ENCODE measurements at places on chromosomes 5 and 9.

DNA sequence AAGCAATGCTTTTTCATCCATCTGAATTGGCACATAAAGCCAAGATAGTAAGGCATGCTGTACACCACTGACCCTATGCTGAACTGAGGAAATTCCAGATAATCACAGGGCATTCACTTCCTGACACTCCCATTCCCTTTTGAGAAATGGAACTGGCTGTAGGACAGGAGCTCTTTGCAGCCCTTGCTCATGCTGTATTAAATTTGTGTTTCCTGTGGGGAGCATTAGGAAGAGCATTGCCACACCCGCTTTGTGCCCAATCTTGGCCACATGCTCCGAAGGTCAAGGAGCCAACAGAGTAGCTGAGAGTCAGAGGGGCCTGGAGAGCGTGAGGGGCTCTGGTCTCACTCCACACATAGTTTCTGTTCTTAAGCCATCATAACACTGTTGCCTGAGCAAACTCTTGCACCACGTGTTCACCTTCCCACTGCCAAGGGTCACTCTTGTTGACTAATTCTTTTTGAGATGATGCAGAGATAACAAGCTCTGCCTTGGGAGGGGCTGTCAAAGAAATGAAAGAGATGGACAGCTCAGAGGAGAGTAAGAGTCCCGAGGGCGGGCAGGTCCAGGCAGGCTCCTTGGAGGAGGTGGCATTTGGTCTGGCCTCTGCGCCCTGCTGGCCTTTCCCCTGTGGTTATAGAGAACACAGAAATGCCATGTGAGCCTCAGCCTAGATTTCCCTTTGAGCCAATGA, 31.7 kb upstream of the ARAP3 start:
- no peak for DNase-seq

GRCh38 chr9:98647236-98647635, 61.5 kb downstream of the GABBR2 start:
- no peak for DNase-seq

DNA sequence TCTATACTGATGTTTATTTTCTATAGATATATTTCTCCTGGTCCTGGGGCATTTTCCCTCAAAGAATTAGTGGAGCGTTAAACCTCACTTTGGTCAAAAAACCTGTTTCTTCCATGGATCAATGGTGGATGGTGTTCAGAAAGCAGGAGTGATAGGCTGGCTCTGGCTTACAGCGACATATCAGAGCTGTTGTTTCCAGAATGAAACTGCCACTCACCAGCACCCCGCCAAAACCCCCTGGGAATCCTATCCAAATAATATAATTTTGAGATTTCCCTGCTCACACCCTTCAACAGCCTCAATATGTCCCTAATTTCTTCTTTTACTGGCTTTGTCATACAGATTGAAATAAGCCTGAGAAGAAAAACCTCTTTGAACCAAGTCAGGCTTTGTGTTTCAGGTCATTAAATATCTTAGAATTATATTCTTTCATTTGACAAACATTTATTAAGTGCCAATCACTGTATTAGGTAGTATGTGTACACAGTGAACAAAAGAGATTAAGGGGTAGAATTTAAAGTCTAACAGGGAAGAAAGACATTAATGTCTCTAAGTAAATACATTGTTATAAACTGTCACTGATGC, 144.5 kb upstream of the GPR151 start:
- DNase-seq: no peak

DNA sequence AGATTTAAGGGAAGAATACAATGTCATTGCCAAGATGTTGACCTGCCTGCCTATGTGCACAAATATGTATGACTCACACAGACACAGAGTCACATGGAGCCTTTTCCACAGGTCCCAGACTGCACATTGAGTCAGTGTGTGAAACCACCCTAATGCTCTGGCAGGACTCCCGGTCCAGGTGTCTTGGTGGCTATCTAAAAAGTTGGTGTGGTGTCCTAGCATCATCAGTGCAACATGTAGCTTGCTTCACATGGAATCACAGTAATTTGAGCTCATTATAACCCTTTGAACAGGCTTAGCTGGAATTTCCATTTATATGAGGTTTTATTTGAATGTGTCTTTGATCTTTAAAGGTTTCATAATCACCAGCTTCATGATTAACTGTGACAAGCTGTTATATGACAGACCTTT, 10.7 kb downstream of the IFNA5 start:
- DNase-seq: no peak

- no peak for DNase-seq
Observed at GRCh38 chr9:29714860-29715259, 2141.6 kb upstream of the C9orf72 start.

DNA sequence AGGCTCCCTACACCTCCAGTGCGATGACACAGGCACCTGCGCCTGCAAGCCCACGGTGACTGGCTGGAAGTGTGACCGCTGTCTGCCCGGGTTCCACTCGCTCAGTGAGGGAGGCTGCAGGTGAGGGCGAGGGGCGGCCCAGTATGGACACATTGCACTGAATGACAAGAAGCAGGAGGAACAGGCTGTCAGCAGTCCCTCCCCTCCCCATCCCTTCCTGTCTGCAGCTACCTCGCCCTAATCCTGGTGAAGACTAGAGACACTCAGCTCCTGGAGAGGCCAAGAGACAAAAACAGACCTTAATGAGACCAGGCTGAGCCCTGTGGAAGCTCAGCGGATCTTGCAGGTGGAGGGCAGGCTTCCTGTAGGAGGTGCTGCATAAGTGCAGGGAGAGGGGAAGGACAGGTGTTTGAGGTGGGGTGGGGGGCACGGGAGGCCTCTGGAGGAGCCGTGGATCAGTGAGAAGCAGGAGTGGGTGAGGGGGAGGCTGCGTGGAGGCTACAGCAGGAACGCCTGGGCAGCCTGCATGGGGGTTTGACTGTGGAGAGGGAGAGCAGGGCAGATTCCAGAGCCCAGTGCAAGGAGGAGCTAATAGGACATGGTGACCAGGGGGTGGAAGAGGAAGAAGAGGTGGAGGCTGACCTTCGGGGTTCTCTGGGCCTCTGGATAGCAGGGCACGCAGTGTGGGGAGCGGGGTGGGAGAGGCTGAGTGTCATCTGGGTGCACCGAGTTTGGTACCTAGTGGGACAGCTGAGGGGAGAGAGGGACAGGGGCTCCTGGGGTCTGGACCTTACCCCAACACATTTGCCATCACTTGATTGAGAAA, 30.4 kb downstream of the LAMC3 start:
- no peak for DNase-seq

DNA sequence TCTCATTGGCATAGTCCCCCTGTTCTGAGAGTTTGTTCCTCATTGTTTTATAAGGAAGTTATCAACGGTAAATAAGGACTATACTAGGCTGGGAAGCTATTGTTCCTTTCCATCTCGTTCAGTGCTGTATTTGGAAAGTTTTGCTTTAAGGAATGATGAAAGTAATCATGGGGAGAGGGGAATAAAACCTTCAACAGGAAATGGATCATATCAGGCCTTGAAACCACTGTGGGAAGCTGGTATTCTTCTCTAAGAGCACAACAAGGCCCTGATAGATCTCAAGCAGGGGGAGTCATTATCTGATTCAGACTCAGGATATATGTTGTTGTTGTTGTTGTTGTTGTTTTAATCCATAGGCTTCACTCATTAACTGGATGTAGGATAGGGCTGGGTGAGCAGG, 474.5 kb downstream of the ENC1 start:
- DNase-seq: no peak
